ENCODE measurements at places on chromosomes 12 and 14.

DNA sequence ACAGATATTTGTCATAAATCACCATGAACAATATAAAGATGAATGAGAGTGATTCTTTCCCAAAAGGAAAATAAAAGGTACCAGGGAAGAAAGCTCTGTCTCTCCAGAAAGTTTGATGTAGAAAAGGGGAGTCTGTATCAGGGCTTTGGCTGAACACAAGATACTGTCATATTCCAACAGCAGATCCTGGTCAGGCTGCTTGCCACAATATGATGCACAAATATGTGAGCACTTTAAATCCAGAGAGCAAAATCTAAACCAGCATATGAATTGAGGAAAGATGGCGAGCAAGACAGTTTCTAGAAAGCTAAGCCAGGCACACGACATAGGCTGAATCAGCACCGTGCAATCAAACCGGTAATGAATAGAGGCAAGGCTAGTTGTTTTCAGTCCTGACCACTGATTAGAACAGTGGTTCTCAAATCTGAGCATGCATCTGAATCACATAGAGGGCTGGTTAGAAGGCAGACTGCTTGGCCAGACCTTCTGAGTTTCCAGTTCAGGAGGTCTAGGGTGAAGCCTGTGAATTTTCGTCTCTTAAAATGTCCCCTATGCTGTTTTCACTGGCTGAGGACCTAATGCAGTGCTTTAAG lies 60.7 kb downstream of the PLCZ1 start:
- no peak for DNase-seq

DNA sequence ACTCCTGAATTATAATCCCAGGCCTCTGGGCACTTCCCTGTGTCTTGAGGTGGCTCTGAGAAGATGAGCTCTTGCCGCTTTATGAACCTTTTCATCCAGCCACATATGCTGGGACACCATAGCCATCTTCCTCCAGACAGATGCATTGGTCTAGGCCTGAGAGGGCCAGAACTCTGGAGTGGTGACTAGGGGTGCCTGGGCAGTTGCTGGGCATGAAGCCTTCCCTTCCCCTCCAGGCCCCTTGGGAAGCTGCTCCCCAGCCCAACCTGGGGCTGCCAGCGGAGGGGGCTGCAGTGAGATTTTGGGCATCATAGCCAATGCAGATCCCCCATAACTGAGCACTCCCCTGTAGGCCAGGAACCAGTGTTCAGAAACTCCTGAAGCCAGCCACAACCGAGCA lies 135.2 kb downstream of the GCH1 start:
- no peak for DNase-seq

DNA sequence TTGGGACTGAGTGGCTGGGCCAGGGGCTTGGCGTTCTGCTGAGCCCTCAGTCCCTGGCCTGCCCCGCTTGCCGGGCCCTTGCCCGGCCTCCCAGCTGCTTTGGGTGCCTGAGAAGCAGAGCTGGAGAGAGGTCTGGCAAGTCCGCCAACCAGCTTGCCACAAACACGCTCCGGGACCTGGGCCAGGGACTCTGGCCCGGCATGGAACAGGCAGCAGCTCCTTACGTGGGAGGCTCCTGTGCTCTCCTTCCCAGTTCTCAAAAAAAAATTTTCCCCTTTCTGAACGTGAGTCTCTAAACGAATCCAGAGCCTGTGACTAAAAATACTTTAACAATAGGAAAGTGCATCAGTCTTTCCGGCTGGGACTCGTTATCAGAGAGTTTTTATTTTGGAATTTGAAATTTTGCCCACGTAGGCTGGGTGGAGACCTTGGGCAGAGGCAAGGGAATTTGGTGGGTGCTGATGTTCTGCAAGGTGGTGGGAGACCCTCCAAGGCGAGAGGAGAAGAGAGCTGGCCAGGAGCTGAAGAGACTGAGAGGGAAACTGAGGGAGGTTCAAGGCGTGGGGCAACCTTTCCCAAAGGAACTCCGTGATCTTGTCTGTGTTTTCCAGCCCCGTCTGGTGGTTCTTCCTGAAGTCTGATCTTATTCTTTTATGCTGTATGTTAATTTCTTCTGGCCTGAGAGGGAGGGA lies 6.8 kb upstream of the NR4A1 start:
- DNase-seq = no peak

DNA sequence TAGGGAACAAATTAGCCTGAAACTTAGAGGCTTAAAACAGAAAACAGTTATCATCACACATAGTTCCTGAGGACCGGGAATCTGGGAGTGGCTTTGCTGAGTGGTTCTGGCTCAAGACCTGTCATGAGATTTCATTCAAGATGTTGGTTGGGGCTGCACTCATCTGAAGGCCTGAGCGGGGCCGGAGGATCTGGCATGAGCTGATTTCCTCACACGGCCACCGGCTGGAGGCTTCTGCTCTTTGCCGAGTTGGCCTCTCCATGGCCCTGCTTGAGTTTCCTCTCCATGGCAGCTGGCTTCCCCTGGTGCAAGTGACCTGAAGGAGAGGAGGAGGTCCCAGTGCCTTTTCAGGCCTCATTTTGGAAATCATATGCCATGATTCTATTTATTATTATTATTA lies 128.1 kb downstream of the PAPOLA start:
- no peak for DNase-seq

- no peak for DNase-seq
Measured at GRCh38 chr14:51727526-51727925, 75.8 kb downstream of the FRMD6 start.

- no peak for DNase-seq
Measured at GRCh38 chr12:28023156-28023887, 50.8 kb upstream of the PTHLH start.

All from stimulated activated CD4-positive, alpha-beta T cell treated with anti-CD3 and anti-CD28 coated beads, Interleukin-1b, Interleukin-23, amount 100 ng/mL, for 24 hours (primary cell).